ENCODE measurements at places on chromosomes 1 and 21. TPM values are rescaled to one million over a fixed set of nuclear protein-coding genes. Genes with fewer than 3 reads are reported as not detected.

The KCNJ9 gene
- 0.37 TPM for polyA plus RNA-seq

The BMP8B gene
- polyA plus RNA-seq = 4.4 TPM

The RPL22 gene
- 319 TPM for polyA plus RNA-seq

The SYT6 gene
- polyA plus RNA-seq = 0.78 TPM

The PLA2G2C gene
- 1.1 TPM for polyA plus RNA-seq

The UMODL1 gene
- 6.8 TPM for polyA plus RNA-seq

The OR10J1 gene
- 8.3 TPM for polyA plus RNA-seq

Measured in testis (tissue), 5 donors.